Caudate nucleus (tissue), 63 donors: ENCODE measurements at places on chromosomes 4 and X.

- DNase-seq = no peak
Measured at GRCh38 chr4:169566021-169566818, 46.2 kb downstream of the NEK1 start.

DNA sequence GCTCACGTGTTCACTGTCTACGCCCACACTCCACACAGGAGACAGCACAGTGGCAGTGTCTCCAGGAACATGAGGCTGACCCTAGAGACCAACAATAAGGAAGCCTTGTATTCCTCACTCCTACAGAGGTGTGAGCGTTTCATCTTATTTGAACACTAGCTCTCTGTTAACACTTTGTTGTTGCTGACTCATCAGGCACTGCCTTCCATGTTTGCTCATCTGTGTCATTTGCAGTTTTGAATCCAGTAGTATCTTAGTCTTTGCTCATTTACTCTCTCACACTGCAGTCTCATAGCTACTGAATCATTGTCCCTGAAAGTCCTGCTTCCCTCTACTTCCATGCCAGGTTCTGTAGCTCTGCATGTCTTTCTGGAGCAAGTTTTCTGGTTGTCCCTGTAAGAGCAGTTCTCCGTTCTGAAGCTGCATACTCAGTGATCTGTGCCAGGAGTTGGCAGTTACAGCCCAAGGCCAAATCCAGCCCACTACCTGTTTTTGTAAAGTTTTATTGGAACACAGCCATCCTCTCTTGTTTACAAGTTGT is 80.3 kb upstream of the DCLK2 start:
- no peak for DNase-seq

- DNase-seq = no peak
Measured at GRCh38 chr4:53920116-53920515, 144.3 kb downstream of the CHIC2 start.

DNA sequence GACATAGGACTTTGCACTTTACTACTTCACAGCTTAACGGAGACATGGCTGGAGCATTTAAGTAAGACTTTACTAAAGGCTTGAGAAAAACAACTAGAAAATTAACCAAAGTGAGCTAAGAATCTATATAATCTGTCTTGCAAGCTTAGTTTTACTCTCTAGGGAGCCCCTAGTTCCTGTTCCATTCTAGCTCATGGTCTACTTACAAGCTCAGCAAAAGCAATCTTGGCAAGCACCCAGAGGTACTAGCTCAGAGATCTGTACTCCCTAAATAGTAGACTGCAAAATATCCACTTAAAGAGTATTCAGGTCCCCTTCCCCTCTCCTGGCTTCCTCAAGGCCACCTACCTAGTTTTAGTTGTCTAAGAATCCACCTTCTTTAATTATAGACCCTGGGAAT is 469.0 kb downstream of the IDS start:
- DNase-seq = no peak

DNA sequence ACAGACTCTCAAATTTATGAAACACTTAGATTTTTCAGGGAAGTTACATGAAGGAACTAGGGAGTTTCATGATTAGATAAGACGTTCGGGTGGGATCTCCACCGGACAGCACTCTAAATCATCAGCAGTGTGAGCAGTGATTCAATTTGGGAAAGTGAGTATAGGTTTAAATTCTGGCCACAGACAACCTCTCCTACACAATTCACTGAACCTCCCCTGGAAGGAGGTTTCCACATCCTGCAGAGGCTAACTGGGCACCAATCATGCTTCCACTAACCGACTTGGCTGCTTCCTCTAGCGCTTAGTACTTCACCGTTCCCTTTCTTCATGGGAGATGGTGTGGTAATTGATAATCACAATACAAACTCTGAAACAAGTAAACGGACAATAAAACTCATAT is 5.6 kb downstream of the CXCL9 start:
- no peak for DNase-seq

GRCh38 chrX:50158593-50158992 is 42.2 kb downstream of the AKAP4 start:
- DNase-seq = no peak

DNA sequence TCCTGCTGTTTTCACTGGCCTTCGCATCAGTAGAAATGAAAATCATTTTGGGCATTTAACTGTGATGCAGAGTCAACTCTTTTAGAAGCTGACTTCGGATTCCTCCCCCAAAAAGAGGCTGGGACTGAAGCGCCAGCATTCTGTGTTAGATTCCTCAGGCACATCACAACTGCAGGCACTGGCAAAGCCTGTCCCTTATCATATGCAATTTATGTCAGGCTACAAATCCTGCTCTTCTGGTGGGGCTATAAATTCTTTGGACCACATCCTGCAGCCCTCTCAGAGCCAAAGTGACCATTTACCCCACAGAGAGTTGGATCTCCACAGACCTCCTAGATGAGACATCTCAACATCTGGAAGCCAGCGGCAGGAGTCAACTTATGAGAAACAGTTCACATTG is 138.4 kb downstream of the CBR4 start:
- DNase-seq = no peak

GRCh38 chr4:89939994-89940393 is 45.3 kb downstream of the MMRN1 start:
- no peak for DNase-seq
